ENCODE measurements at places on chromosomes 3 and 15.

DNA sequence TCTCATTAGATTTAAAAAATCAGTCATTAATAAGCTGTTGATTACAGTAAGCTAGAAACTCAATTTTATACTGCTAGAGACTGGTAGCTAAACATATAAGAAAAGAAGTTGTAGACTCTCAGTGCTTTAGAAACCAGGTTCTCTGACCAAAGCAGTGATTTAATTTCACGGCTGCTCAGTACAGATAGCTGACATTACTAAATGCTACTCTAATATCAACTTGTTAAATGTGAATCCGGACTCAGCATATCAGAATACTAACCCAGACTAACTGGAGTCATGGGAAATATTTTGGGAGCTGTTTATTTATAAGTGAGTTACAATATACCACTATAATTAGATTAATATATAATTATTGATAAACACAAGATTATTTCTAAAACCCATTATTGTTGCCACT is 80.4 kb downstream of the NEDD4 start:
- no peak for DNase-seq

- DNase-seq, result no peak
Observed at GRCh38 chr3:26647078-26647477, 24.5 kb downstream of the LRRC3B start.

DNA sequence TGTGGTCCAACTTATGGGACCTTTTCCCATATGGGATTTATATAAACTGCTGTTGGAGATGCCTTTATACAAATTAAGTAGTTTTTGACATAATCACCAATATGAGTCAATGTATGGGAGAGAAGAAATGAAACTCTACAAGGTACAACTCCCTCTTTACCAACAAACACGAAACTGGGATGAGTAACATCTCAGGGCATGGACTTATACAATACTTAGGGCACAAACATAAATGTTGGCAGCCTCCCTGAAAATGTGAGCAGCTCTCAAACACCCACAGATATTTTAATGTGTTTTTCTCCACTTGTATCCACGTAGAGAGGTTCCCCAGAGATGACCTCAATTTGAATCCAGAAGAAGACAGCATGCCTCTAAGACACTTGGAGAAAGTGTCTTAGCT is 161.6 kb downstream of the MAGI1 start:
- no peak for DNase-seq

DNA sequence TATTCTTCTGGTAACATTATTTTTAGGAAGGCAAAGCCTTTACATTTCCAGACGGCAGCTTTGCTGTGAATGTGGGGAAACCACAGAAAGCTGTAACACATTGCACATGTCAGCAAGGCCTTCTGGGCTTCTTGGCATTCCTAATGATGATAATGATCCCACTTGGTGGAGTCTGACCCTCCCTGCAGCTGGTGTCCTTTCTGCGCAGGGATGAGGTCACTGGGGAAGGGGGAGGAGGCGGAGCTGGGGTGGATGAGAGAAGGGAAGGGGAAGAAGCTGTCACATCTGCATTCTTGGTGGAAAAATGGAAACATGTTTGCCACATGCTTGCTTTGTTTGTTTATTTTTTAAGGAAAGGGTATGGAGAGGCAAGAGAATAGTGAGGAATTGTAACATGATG is 68.6 kb downstream of the FILIP1L start:
- no peak for DNase-seq

DNA sequence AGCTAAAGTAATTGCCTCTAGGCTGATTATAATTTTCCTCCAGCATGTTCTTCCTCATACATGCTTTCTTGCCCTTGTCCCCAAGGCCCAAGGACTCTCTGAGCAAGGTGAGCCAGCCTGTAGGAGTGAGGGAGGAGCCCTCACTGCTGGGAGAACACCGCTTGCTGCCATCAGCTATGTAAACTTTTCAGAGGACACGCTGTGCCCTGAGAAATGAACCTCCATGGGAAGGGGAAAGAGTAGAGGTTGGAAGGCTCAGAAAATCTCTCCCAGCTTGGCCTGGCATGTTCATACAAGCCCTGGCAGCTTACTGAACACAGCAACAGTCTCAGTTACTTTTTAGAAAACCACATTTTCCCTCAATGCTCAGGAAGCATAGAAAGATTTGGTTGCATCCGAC is 103.0 kb upstream of the SLC24A5 start:
- DNase-seq, result no peak

GRCh38 chr3:24378313-24378712 is 116.3 kb downstream of the THRB start:
- no peak for DNase-seq

GRCh38 chr3:124560666-124561215 is 169.5 kb upstream of the UMPS start:
- no peak for DNase-seq

DNA sequence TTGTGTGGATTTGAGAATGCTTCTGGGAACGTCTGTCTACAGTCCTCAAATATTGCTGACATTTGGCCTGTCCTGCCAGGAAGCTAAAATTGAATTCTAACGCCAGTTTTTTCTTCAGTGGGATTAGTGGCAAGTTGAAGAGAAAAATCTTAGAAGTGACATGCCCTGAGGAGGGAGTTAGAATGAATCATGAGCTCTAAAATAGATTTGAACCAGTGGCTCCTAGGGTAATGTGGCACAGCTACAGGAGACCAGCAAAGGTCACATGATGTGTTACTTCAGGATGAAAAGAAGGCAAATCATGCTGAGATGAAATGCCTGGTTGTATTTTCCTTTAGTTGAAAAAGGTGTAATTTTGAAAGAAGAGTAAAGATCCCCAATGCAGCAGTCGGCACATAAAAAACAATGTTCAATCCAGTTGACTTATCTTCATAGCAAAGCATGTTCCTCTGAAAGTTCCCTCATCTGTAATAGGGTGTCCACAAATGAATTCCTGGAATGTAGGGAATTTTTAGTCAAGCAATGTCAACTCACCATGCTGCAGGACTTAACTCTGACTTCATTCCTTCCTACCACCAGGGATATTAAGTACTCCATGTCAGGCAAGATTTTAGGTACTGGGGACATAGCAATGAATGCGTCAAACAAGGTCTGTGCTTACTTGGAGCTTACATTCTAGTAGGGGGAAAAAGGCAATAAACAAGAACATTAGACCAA is 171.6 kb downstream of the CADPS start:
- DNase-seq, result no peak

GRCh38 chr3:128895843-128896697 is 16.6 kb downstream of the ACAD9 start:
- no peak for DNase-seq

GRCh38 chr3:39532777-39533176 is 65.3 kb downstream of the MOBP start:
- no peak for DNase-seq

DNA sequence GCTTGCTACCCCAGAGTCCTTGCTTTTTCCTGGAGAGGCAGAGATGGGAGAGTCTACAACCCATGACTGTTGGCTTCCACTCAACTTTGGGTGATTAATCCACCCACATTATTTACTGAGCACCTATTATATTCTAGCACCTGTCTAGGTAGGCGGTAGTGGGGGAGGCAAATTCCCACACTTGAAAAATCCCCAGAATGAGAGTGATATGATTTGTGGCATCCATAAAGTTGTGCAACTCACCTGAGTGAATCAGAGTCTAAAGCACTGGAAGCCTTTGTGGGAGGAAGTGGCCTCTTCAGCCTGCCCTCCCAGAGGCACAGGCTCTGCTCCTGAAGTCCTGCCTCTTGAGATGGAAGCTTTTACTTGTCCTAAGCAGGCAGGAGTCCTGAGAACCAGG is 40.4 kb upstream of the CTNNB1 start:
- DNase-seq, result no peak

GRCh38 chr3:72279631-72280041 is 494.7 kb upstream of the PROK2 start:
- DNase-seq, result no peak

DNA sequence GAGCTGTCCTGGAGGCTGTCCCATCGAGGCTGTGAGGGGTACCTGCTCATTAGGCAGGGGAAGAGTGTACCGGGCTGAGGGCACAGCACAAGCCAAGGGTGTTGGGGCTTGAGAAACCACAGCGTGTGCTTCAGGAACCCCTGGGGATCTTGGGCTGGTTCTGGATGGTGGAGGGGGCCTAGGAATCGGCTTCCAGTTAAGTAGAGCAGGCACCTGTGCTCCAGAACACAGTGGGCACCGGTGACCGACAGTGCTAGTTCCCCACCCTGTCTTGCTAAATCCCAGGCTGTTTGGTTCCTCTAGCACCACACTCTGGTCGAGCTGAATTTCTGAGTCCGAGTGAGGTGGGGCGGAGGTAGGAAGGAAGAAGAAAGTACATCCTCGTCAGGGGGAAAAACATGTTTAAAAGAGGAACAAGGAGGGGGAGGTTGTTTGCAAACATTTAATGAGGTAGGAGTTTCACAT is 29.1 kb downstream of the SLC6A6 start:
- no peak for DNase-seq

- DNase-seq, result no peak
Observed at GRCh38 chr3:49785565-49786356, 581 bp downstream of the IP6K1 start.

DNA sequence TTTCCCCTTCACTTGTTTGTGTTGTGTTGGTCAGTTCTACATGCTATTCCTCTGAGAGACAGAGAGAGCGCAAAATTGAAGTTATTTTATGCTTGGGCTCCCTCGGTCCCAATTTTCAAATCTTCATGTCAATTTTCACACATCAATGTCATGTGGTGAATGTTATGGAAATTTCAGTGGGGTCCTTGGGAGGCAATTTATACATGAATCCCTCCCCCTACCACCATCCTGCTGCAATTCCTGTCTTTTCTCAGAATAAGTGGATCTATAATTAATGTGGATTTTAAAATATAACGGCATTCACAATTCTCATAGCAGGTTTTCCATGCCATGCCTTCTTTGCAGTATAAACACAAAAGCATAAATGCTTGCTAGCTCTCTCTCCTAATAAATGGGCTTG is 499.9 kb downstream of the MCTP2 start:
- DNase-seq, result no peak

DNA sequence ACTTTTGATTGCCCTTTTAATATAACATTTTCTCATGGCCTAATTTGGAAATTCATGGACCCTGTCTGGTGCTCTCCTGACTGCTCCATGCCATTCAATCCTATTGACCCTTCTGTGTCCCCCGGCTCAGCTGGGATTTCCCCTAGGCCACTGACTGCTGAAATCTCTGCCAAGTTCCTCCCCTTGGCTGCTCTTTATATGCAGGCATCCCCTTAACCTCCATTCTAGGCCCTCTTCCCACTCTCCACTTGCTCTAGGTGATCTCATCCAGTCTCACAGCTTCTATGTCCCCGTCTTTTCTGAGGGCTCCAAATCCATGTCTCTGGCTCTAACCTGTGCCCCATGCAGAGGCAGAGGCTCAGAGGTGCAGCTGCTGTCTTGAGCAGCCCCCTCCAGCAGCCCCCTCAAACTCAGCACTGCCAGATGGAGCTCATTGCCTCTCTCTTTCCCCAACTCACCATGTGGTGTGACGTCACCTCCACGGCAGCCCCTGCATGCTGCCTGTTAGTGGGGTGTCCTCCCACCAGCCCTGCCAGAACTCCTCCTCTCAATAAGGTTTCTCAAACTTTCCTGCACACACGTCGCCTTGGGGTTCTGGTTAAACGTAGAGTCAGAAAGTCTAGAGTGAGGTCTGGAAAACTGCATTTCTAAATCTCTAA is 6.6 kb downstream of the FSD2 start:
- no peak for DNase-seq

DNA sequence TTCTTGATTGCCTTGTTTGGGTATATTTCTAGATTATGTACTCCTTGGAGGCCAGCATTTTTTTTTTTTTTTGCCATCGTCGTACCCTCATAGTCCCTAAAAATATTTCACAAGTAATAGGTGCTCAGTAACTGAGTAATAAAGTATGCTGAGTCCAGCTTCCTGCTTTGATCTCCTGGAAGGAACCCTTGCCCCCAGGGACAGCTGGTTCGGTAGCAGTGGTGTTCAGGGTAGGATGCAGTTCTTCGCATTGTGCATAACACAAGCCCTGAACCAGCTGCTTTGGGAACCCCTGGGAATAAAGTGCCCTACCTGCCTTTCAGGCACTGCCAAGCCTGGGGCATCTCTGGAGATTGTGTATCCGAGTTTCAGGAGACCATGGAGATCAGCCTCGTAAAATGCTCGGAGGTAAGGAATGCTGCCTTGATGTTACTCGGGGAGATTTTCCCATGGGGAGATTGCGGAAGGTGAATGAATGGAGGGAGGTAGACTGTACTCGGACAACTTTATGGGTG is 7.6 kb downstream of the MYZAP start:
- DNase-seq, result no peak

DNA sequence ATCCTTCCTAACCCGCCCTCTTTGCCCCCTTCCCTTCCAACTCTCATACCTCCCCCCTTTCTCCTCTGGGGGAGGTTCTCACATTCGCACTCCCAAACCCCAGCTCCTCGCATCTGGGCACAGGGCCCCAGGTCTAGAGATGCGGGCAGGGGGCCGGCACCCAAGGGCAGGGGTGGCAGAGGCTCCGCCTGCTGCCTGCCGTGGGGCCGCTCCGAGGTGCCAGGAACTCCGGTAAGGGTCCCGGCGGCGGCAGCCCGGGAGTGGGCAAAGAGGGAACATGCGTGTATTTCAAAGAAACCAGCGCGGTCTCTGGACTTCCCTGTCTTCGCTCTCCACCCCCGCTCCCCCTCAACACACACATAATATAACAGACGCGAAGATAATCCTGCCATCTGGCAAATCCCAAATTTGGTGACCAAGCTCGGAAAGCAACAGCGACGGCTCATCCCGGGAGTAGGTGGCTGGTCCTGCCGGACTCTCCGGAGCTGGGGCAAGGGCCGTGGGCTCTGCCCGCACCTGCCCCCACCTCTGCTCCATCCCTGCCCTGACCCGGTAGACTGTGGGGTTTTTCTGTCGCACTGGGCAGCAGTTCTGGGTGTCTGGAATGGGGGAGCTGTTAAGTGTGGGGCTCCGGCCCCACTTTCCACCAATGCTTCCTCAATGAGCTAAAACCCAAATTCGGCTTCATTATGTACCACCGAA is 31.0 kb downstream of the NR2F2 start:
- no peak for DNase-seq

DNA sequence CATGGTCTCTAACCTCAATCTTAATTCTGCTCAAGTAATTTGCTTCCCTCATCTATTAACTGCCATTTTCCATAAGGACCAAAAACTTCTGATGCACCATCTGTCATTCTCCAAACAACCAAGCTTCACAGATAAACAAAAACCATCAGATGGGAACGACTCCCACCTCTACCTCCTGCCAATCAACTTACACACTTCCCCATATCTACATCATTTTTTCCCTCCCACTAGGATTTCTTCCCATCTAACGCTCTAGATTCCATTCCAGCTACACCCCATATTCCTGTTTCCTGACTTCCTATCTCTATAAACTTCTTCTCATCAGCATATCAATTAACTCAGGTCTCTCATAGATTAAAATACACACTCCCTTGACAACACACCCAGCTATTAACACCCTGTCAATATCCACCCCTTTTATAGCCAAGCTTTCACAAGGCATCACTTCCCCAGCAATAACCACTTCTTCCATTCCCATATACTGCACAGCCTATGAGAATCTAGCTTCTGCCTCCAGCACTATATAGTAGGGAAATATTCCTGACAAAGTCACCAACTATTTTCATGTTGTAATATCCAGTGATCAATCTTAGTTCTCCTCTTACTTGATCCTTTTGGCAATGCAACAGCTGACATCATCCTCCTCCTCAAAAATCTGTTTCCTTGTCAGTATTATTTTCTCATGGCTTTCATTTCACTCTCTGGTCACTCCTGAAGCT is 39.2 kb downstream of the SNX4 start:
- no peak for DNase-seq

- DNase-seq, result no peak
Observed at GRCh38 chr3:159947220-159947619, 41.4 kb upstream of the IL12A start.

GRCh38 chr3:159763602-159764489 is 224.8 kb upstream of the IL12A start:
- DNase-seq, result no peak
